Stimulated activated CD8-positive, alpha-beta memory T cell treated with anti-CD3 and anti-CD28 coated beads, Interleukin-15, amount 100 ng/mL, for 1 hour (primary cell): ENCODE measurements at places on chromosomes 7 and 10.
A peak's percentile ranks its signal among the peaks of the same experiment; 100 is the strongest.

DNA sequence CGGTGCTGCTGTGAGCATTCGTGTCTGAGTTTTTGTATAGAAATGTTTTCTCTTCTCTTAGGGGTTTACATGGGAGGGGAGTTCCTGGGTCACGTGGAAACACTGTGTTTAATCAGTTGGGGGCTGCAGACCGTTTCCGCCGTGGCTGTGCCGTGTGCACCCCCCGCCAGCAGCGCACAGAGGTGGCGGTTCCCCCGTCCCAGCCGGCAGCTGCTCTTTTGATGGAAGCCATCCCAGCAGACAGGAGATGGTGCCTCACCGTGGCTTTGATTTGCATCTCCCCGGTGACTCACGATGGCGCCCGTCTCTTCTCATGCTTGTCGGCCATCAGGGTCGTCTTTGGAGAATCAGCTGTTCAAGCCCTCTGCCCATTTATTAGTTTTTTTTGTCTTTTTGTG, 34.9 kb upstream of the FOXL3 start:
- no peak for DNase-seq

- no peak for DNase-seq
Observed at GRCh38 chr10:116260599-116260998, 12.4 kb downstream of the GFRA1 start.

GRCh38 chr10:108632144-108632543, 1291.2 kb downstream of the XPNPEP1 start:
- no peak for DNase-seq

- no peak for DNase-seq
Observed at GRCh38 chr10:31961277-31962074, 32.8 kb upstream of the ARHGAP12 start.

- DNase-seq, result no peak
Observed at GRCh38 chr7:104758504-104758903, 255.5 kb upstream of the KMT2E start.

GRCh38 chr7:94031865-94032264, 27.7 kb upstream of the BET1 start:
- no peak for DNase-seq

DNA sequence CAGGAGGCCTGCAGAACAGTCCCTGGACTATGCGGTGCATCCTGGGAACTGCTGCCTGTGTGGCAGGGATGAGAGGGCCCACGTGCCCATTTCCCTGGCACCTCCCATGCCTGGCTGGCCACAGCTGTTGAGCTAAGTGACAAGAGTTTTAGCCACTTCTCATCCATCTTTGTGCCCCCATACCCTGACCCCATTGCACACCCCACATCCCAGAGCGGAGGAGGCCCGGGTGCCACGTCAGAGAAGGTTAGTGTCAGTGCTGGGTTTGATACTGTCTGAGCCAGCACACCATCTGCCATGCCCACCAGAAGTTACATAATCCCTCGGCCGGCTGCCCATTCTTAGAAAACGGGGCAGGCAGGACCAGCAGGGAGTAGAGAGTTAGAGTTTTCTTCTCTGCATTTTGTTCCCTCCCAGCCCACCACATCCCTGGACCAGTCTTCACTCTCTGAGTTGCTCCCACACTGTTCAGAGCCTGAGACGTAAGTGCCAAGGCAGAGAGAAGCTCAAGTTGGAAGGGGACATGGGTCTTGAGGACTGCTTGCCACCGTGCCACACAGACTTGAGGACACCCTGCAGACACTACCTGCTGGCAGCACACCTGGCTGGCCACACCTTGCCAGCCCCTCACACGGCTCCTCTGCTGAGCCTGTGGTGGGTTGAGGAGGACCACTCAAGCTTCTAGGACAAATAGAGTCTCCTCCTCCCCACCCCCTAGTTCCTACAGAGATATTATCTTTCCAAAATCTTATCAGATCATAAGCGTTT, 13.1 kb downstream of the UNC5B start:
- DNase-seq, result no peak

DNA sequence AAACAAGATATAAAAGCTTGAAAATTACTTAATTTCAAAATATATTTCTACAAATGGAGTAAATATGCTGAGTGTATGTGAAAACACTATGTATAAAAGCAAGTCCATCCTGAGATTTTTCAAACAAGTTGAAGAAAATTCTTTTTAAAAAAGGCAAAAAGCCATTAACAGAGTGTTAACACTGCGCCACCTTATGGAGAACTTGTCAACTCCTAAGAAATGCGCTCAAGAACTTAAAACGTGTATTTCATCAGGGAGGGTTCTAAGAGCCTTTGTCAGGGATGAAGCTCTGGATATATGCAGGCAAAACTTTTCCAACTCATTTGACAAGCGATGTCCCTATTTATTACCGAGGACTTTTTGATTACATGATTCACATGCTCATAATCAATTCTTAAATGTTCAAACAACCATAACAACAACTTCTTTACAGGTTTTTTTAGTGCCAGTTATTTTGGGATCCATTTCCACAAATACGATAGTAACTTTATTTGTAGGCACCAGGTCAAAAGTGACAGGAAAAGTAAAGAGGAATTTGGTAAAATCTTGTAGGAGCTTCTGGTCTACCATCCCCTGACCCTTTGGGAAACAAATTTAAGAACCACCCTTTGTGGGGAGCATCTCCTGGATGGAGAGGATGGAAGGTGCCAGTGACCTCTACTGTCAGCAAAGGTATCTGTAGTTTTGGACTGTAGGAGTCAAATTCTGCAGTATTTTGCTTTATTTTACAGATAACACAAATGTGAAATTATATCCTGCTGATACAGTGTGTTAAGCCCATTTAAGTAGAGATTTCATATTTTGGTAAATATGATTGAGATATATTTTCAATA, 23.2 kb downstream of the CALCR start:
- DNase-seq, result no peak

DNA sequence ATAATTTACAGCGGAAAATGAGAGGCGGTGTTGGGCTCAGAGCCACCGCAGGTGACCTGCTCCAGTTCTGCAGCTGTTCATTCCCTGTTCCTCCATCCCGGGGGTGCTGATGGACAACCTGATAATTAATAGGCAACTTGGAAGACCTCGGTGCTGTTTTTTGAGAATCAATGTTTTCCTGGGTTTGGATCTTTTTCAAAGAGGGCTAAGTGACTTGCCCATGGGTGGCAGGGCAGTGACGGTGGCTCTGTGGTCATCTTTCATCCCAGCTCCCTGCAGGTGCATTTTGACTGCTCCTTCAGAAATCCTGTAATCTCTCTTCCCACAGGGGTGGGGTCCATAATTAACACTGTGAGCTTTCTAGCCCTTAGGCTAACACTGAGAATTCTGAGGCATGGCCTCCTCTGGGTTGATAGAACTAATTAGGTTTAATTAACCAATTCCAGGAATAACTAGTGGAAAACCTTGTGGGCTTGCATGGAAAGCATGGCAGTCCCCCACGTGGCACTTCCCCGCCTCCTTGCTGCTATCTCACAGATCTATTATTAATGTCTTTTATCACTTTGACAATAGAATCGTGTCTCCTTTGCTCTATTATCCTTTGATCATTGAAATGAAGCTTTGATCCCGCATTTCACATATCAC, 217.9 kb downstream of the GLRX3 start:
- no peak for DNase-seq

DNA sequence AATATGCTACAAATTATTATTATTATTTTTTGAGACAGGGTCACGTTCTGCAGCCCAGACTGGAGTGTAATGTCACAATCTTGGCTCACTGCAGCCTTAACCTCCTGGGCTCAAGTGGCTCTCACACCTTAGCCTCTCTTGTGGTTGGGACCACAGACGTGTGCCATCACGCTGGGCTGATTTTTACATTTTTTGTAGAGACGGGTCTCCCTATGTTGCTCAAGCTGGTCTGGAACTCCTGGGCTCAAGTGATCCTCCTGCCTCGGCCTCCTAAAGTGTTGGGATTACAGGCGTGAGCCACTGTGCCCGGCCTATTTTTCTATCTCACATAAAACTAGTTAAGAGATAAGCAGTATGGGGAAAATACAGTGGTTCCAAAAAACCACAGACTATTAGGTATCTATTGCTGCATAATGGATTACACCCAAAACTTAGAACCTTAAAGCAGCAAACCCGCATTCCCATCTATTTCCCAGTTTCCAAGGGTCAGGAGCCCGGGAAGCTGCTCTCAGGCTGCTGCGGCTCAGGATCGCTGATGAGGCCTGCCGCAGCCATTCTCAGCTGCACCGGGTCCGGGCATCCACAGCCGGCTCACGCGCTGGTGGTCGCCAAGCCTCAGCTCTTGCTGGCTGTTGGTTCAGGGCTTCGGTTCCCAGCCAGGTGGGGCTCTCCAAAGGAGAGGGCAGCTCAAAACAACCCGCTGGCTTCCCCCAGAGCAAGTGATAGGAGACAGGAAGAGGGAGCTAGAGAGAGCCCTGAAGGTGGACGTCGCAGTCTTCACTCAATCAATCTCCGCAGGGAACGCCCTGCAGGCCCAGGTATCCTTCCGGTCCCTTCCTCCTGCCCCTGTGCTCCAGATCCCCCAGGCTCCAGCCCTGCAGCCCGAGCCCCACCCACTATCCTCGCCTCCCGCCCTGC, 128.2 kb downstream of the UBE2H start:
- no peak for DNase-seq

DNA sequence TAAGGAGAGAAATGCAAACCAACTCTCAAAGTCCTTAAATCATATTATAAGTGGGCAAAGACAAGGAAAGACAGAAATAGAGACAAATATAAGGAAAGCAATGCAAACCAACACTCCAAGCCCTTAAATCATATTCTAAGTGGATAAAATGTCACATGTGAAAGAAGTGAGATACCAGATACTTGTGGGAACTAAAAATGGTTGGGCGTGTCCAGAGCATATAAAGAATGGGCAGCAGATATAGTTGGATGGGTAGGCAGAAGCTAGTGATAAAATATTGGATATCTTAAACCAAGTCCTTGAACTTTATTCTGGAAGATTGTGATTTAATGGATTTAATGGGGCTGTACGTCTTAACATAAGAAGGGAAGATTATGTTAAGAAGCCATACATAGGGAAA, 1065.2 kb upstream of the C7orf33 start:
- no peak for DNase-seq

- DNase-seq, result no peak
Observed at GRCh38 chr7:2968176-2968575, 75.5 kb downstream of the CARD11 start.

GRCh38 chr10:114234132-114234531, 4.9 kb upstream of the VWA2 start:
- DNase-seq, result no peak

DNA sequence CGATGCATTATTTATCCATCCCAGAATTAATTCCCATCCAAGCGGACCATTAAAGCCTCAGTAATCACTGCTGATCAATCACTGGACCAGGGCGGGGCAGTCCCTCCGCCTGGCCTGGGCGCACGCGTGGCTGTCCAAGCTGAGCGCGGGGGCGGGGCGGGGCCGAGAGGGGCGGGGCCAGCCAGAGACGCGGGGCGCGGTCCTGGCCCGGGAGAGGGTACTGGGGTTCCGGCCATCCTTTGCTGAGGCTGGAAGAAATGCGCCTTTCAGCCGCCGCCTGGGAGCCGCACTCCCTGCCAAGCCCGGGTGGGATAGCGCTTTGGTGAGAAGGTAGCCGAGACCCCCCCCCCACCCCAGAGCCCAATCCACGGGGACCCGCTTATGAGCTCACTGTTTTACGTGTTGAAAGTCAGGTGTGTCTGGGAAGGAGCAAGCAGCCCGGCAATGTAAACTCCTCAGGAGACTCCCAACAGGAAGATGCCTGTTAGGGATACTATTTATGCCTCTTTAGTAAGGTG, at the start of gene ARHGAP22:
ARHGAP22 (minus strand) TSS at position 83 of the 518 bp plus-strand sequence. CDS start 277 bp downstream, outside the sequence.
- no peak for DNase-seq

- no peak for DNase-seq
Observed at GRCh38 chr7:1274121-1274875, 41.6 kb downstream of the UNCX start.

DNA sequence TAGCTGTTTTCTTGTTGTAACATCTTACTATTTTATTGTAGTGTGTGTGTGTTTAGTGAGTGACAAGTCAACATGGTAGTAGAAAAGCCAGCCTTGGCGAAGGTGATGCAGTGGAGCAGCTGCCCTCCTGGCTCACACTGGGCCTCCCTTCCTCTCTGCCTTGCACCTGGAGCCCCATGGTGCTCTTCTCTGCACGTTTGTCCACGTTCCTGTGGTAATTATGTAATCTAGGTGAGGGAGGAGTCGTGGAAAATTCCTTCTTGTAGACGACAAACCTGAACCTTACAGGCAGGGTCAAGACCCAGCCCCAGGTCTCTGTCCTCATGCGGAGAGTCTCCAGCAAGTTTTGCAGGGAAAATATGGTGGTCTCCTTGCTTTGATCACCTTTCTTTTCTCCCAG, 348.3 kb upstream of the MKI67 start:
- DNase-seq, result no peak

DNA sequence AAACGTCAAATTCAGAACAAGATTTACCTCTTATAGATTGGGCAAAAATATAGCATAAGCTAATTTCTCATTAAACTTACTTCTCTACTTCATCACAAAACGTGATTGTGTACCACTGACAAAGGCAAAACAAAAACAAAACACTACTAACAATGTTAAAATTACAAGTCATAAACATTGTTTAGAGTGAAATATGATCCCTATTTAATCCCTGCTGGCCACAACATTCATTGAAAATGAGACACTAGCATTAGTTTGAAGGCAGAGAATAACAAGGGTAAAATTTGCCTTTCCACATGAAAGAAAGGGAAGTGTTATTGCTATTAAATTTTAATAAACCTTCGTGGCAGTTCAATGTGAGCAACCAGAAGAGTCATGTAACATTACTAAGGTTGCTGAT, 45.0 kb downstream of the SEMA3A start:
- no peak for DNase-seq

DNA sequence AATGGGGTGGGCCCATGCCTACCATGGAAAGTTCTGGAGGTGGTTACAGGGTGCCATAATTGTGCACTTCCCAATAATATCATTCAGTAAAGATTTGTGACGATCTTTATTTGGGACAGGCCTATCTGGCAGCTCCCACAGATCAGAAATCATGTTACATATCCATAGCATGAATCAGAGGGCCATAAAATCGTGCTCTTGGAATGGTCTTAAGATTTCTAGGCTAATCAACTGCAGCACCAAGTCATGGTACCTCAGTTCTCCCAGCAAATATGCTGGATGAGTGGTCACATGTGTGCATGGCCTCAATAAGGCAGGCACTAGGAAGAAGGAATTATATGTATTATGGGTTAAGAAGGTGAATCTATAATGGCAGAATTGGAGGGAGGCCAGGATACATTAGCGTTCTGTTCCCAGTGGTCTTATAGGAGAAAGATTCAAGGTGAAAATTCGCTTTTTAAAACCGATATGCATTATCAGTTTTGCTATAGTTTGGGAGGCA, 134.7 kb downstream of the NRP1 start:
- no peak for DNase-seq

- peak; percentile 26 for DNase-seq
Observed at GRCh38 chr10:72087969-72088888, at the start of gene SPOCK2. Gene SPOCK2 (minus strand): TSS chr10:72088551. CDS start chr10:72088328, 223 bp downstream.

- no peak for DNase-seq
Observed at GRCh38 chr7:17274551-17275245, 23.8 kb upstream of the AHR start.

GRCh38 chr10:100303724-100304319, 17.3 kb upstream of the BLOC1S2 start:
- no peak for DNase-seq
